Ureter (tissue), 1 donor: ENCODE measurements at places on chromosomes 1 and 21.

DNA sequence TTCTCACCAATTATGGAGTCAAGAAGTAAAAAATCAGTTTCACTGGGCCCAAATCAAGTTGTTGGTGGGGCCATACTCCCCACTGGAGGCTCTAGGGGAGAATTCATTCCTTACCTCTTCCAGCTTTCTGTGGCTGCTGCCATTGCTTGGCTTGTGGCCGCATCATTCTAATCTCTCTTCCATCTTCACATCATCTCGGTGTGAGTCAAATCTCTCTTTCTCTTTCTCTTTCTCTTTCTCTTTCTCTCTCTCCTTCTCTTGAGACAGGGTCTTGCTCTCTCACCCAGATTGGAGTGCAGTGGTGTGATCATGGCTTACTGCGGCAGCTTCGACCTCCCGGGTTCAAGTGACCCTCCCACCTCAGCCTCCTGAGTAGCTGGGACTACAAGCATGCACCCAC lies 28.1 kb downstream of the FAM89A start:
- DNase-seq, result no peak

GRCh38 chr1:61743716-61744580 lies 1.7 kb downstream of the PATJ start:
- no peak for DNase-seq

GRCh38 chr1:215547011-215547410 lies 20.1 kb upstream of the KCTD3 start:
- DNase-seq, result no peak

GRCh38 chr1:26994787-26995517 lies 1.5 kb downstream of the TRNP1 start:
- DNase-seq, result no peak

- DNase-seq, result no peak
Observed at GRCh38 chr1:35935442-35936388, 4.8 kb downstream of the AGO3 start.

DNA sequence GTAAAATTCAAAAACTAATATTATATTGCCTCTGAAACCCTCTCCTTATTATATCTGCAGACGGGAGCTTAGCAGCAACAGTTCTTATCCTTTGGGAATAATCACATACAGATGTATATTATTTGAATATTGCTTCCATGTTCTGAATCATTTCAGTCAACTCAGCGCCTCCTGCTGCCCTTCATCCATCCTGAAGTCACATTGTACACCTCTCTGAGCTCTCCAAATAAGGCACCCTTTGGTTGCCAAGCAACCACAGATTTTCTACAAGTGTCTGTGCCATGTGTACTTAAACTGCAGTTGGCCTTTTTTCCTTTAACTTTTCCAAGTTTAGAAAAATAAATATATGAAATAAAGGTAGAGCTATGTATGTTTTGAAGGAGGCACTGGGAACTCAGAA lies 384.3 kb downstream of the LRRIQ3 start:
- no peak for DNase-seq

GRCh38 chr1:110734133-110734680 lies 59.5 kb upstream of the KCNA3 start:
- DNase-seq, result no peak

DNA sequence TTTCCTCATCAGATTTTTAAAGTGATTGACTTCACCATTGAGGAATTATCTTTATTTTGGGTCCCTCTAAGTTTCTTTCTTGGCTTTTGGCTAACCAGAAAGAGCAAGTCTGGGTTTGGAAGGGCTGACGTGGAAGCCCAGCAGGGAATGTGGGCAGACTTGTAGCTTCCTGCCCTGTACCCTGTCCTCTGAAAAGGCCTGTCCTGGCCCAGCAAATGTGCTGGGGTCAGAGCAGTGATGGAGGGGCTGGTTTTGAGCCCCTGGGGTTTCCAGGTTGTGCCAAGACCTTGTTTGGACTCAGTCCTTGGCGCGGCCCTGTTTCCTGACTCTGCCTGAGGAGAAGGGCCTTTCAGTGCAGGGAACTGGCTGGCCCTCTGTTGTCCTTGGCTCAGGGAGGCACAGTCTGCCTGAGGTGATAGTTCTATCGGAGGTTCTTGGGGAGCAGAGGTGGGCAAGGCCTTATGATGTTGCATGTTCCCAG lies 72.1 kb downstream of the UCK2 start:
- DNase-seq, result no peak

GRCh38 chr1:85259118-85259911 lies at the start of gene C1orf52:
Gene C1orf52 (minus strand): TSS chr1:85259662. CDS start chr1:85259633, 29 bp downstream.
- peak; percentile 95 for DNase-seq

DNA sequence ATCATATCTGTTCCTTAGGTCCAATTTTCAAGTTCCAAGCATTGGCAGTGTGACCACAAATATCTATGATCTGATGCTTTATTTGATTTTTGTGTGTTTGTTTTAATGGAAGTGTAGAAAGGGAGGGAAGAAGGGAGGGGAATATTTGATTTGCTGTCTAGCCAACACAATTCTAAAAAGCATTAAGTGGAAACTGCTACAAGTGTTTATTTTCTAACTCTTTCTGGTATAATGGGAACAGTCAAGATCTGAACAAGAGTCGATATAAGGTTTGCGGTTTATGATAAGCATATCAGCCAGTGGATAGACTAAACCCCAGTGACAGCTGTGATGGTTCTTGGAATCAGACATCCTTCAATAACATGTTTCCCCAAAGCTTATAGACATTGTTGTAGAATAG lies 267.8 kb upstream of the SNX7 start:
- DNase-seq, result no peak
